SK-N-MC (cell line): ENCODE measurements at places on chromosomes 6 and 20.

GRCh38 chr20:35774391-35774790, 2.6 kb downstream of the PHF20 start:
- DNase-seq = no peak

DNA sequence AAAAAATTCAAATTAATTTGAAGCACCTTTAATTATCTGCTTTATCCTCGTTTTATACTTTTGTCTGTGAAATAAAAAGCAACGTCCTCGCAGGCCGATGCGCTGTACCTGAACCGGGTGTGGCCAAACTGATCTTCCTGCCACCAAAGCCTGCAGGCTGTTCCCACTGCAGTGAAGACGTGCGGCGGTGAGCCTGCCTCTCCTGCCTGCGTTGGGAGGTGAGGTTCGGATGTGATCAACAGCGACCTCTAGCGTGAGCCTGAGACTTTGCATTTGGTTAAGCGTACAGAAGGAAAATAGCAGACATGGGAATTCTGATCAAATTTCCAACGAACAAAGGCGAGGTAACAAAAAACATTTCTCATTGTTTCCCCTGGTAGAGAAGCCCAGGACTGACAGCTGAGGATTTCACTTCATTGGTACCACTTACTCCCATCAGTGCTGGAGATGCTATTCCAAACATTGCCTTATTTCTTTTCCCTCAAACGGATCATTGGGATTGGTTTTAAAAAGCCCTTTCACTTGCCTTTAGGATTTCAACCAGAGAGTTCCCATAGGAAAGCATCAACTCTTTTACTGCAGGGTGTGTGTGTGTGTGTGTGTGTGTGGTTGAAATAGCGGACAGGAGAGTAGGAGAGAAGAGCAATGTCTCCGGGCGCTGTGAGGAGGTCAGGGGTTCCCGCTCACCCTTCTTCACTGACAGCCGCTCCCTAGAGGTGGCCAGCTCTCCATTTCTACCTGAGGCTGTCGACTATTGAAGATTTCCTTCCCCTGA, 56.6 kb upstream of the CCN6 start:
- DNase-seq = no peak

DNA sequence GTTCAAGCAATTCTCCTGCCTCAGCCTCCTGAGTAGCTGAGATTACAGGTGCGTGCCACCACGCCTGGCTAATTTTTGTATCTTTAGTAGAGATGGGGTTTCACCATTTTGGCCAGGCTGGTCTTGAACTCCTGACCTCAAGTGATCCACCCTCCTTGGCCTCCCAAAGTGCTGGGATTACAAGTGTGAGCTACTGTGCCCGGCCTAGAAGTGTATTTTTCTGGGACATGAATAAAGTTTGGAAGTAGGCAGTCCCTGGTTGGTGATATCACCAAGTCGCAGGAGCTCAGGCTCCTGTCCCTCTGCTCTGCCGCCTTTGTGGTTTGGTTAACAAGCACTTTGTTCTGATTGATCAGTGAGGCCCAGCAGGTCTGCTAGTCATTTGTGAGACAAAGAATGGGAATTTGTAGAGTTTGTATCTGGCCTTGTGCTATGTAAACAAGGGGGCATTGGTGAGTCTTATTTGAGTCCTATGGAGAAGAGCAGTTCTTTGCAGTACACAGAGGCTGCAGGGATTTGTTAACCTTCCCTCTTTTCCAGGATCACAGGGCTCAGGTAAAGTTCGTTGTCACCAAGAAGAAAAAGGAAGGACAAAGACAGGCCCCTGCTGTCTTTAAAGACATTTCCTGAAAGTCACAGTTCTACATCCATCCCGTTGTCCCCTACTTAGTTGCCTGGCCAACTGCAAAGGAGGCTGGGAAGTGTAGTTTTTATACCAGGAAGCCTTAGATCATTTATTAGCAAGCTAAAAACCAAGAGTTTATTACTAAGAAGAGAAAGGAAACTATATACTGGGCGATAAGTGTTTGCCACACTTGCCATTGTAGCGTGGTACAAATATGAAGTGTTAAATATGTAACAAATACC, 13.1 kb downstream of the MTHFD1L start:
- no peak for DNase-seq

DNA sequence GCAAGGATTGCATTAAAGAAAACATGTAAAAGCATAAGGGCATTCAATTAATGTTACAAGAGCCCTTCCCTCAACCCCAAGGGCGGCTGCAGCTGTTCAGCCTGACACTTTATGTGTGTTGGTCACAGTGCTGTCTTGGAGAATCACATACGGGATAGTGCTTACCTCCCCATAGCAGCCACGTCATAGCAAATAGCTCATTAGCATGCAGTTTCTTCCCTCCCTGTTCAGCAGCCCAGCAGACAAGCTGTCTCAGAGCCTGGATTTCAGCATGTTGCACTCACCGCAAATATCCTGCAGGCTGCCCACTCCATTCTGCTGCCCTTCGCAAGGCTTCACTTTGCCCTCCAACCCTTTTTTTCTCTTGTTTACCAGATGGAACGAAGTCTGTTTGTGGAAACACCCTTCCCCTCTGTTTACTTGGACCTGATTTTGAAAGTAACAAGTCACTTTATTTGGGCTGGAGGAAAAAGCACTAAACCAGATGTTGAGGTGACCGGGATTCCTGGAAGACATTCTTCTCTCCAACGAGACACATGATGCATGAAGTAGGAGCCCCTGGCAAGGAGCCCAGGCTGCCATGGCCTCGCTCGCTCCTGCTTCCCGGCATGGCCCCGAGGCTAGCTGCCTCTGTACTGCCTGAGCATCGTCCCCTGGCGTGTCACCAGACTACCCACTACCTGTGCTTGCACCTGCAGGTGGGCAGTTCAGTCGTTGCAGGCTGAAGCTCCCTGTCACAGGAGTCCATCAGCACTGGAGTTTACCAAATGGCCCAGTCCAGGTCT, 151.6 kb upstream of the GMDS start:
- no peak for DNase-seq

- DNase-seq = no peak
Observed at GRCh38 chr6:132872923-132873322, 58.6 kb downstream of the RPS12 start.

GRCh38 chr6:27477318-27478013, 4.6 kb upstream of the ZNF184 start:
- DNase-seq = no peak

GRCh38 chr20:44624152-44624551, 27.3 kb downstream of the ADA start:
- DNase-seq = no peak

GRCh38 chr20:58867211-58867610, 14.7 kb downstream of the GNAS start:
- DNase-seq = no peak

GRCh38 chr6:107714104-107714503, 110.0 kb downstream of the SCML4 start:
- DNase-seq = no peak

DNA sequence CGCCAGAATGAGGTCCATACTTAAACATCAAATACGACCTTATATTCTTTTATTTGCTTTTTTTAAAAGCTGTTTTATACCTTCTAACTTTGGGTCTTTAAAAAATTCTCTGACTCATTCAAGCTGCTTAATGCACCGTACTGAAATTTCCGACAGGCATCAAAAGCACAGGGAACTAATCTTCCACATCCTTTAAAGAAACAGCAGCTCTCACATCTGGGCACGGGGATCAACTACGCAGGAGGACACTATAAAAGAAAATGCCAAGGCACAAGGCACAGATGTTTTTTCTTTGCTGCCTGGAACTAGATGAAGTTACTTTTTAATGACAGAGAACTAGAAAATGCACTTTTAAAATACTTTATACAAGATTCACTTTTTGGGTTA, 112.4 kb upstream of the ARG1 start:
- DNase-seq = no peak

GRCh38 chr6:30685157-30686008, 1.1 kb downstream of the PPP1R18 start:
- DNase-seq = no peak

DNA sequence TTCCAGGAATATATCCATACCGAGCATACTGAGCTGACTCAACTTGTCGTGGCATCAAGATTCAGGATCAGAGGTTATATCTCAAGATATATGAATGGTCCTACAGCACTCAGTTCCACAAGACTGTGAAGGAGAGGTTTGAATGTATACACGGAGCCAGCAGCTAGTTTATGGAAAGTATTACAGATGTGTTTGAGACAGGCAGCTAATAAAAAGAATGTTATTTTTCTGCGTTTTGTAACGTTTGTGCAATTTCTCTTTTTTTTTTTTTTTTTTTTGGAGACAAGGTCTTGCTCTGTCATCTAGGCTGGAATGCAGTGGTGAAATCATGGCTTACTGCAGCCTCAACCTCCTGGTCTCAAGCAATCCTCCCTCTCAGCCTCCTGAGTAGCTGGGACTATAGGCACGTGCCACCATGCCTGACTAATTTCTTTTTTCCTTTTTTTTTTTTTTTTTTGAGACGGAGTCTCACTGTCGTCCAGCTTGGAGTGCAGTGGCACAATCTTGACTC, 3.4 kb upstream of the FAM110A start:
- DNase-seq = no peak

- DNase-seq = no peak
Observed at GRCh38 chr6:2551705-2552104, 199.0 kb downstream of the MYLK4 start.

DNA sequence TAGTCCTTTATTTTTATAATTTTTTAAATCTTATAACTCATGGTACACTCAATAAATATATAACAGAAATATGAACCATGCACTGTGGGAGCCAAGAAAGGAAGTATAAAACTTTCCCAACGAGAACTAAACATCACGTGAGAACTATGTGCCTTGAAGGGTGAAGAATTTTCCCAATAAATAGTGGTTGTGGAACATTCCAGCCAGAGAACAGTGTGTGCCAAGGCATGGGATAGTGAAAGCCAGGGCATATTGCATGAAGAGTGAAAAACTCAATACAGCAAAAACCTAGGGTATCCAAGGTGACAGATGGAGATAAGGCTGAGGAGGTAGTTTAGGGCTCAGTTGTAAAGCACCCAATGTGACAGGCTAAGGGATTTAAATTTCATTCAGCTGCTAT, 86.1 kb downstream of the SIM1 start:
- no peak for DNase-seq

GRCh38 chr6:52575502-52575892, 1.4 kb downstream of the TRAM2 start:
- DNase-seq = no peak

GRCh38 chr6:26286168-26286877, 78.7 kb upstream of the BTN3A2 start:
- peak; percentile 73 for DNase-seq

- DNase-seq = no peak
Observed at GRCh38 chr6:122956376-122956775, 39.7 kb upstream of the CLVS2 start.

DNA sequence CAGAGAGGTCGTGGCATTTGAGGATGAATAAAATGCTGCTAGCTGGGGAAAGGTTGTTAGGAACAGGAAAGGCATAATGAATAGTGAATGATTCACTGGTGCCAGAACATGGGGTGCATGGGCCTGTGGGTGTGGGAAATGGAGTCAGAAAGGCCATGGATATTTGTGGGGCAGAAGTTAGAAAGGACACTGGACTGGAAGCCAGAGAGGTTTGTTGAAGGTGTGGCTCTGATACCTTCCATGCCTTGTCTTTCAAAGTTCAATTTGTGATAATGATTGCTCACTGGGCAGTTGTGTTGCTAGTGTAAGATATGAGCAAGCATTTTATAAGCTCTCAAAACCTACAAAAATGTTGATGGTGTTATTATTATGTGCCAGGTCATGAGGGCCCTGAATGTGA, 32.7 kb downstream of the LRRC1 start:
- no peak for DNase-seq

DNA sequence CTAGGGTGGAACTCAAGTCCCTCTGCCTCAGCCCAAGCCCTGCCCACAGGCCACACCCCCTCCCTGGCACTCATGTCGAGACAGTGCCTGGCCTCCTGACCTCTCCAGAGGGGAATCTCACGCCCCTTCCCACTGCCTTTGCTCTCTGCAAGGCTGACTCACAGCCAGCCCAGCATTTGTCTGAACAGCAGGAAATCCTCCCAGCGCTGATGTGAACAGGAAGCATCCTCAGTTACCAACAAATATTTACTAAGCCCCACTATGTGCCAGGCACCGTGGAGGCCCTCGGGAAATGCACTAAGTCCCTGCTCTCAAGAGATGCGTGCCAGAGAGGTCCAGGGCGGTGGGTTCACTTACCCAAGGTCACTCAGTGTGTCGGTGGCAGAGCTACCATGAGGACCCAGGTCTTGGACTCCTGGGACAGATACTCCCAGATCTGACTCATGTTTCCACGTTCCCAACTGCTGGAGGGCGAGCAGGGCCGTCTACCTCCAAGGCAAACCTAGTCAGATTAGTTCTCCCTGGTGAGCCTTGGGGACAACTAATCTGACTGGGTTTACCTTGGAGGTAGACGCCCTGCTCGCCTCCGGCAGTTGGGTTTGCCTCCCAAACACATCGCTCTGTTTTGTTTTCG, 7.8 kb downstream of the ADA start:
- DNase-seq = no peak

DNA sequence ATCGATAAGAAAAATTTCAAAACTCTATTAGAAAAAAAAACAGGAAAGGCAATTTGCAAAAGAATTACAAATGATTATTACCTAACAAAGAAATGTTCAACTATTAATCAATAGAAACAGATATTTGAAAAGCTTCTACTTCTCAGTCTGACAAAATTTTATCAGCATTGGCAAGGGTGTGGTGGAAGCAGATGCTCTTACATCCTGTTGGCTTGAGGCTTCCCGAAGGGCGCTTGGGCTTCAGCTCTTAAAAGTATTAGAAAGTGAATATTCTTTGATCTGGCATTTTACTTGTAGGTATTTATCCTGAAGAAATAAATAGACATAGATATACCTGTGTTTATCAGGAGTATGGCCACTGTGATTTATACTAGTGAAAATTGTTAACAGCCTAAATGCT, 38.7 kb downstream of the SLC35D3 start:
- no peak for DNase-seq

DNA sequence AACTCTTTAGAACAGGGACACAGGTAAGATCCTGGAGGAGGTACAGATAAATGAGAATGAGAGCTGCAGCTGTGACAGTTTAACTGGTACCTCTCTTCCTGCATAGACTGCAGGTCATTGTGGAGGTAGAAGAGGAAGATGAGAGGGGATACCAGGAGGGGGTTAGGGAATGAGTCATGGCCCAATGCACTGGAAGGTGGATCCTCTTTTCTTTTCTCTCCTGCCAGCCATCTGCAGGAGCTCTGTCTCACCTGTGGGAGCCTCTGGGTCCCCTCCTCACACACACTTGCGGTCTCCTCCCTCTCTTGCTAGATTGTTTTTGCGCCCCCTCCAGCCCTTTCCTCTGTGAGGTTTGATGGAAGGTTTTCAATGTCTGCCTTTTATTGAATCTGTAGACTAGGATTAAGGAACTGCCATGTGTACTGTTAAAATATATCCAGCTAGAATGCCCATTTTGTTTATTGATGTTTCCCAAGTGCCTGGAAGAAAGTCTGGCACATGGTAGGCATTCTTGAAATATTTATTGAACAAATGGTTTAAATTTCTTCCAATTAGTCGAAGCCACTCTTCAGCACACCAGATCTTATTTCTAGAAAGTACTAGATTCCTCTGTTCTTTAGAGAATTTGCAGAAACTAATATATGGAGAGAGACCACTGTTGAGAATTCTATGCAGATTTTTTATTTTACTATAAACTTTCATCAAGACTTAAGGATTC, 13.0 kb downstream of the C6orf163 start:
- DNase-seq = no peak

- no peak for DNase-seq
Observed at GRCh38 chr20:36861625-36861874, 14.4 kb upstream of the TLDC2 start.

- DNase-seq = peak; percentile 76
Observed at GRCh38 chr6:162727322-162728182, at the start of the genes PACRG and PRKN. Gene PACRG, plus strand, starts transcription at chr6:162727974. Gene PRKN, minus strand, starts transcription at chr6:162727766.
